NCI-H2029 treated with DMSO at 0.1 percent for 48 hours (cell line): ENCODE measurements at places on chromosomes 7 and 10.

- no peak for DNase-seq
Measured at GRCh38 chr7:1124164-1124563, 35.8 kb downstream of the ZFAND2A start.

GRCh38 chr7:30225863-30226613 is 58.4 kb upstream of the ZNRF2 start:
- peak; percentile 88 for DNase-seq

GRCh38 chr10:83073472-83073871 is 1065.8 kb upstream of the GHITM start:
- no peak for DNase-seq

- no peak for DNase-seq
Measured at GRCh38 chr10:38174336-38174735, 80.2 kb downstream of the ZNF37A start.

DNA sequence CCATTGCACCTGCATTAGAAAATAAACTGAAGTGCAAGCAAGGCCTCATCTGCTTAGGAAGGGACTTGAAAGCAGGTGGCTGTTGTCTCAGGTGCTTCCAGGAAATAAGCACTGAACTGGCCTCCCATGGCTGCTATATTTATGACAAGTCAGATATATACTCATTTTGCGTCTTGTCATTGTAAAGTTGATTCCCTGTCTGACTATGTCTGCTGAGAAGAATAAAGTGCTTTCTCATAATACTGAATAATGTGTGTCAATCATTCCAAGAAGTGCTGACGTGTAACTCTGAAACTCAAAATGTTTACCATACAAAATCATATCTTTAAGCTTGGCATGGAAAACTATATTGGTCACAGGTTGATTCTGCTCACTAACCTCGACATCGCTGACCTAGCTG is 44.9 kb upstream of the SVOPL start:
- no peak for DNase-seq

DNA sequence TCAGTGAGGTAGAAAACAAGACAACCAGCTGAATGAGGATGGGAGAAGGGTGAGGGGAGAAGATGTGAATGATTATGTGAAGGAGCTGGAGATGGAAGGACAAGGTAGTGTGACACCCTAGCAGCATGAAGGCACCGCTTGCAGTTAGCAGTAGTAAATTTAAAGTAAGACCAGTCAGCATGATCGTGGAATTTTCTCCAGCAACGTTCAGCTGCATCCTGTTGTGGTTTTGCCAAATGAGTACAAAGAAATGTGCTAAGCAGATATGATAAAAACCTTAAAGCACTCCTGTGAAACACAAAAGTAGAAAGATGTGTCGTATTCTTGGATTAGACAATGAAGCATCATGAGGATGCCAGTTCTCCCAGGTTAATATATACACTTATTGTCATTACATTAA is 34.1 kb upstream of the IFRD1 start:
- no peak for DNase-seq

GRCh38 chr7:3978839-3979238 is 677.8 kb downstream of the SDK1 start:
- DNase-seq = peak; percentile 15

- DNase-seq = no peak
Measured at GRCh38 chr7:42495256-42495655, 258.2 kb upstream of the GLI3 start.

- DNase-seq = no peak
Measured at GRCh38 chr10:23804125-23804524, 365.2 kb downstream of the OTUD1 start.

GRCh38 chr7:77308792-77309191 is 107.4 kb downstream of the GSAP start:
- DNase-seq = no peak

- no peak for DNase-seq
Measured at GRCh38 chr10:88236121-88236743, 346.9 kb downstream of the RNLS start.

- DNase-seq = no peak
Measured at GRCh38 chr10:52313933-52314821, at the start of gene DKK1. TSS of gene DKK1 (plus strand) at chr10:52314281. CDS start at chr10:52314435, 154 bp downstream.

DNA sequence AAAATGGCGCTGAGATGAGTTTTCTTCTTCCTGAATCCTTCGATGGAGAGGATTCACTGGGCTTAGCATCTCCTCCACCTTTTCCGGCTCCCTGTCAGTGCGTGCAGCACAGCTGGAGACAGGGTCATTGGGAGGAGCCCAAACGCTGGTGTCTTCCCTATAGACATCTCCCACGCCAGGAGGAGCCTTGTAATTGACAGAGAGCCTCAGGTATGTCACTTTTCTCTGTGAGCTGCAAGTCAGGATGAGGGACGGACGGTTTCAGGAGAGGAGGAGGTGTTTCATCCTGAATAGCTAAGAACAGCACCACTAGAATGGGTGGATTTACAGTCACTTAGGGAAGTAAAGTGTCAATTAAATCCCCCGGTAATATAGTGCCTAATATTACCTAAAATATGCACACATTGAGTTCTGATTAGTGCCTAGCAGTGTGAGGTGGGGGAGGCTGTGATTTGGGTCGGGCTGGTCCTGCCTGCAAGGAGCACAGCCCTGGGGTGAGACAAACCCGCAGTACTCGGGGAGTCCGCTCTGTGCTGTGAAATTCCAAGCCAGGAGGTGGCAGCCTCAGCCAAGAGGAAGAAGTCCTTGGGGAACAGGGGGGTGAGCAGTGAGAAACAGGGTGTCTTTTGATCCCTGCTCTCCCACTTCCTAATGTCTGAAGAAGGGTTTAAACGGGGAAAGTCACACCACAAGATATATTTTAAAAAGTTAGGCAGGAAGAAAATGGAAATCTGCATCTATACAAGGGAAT is 28.2 kb downstream of the IL15RA start:
- DNase-seq = no peak

DNA sequence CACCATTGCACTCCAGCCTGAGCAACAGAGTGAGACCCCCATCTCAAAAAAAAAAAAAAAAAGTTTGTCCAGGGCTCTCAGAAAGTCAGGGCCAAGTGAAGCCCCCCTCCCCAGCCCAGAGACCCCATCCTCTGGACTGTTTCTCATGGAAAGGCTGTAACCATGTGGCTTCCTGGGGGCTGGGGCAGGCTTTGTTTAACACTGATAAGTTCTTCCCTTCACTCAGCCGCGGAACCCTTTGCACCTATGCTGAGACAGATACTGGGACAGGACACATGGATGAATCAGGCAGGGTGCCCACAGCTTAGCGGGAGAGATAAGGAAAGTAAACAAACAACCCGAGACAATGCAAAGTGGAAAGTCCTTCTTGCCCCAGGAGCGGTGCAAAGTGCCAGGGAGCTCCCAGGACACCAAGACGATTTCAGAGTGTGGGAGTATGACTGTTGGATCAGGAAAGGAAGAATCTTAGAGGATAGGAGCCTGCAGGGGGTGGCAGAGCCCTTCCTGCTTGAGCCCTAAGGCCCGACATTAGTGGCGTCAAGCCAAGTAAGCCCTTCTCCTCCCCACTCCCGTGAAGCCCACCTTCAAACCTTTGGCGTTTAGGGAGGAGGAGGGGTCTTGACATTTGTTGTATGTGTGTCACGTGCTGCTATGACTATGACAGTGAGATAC is 11.6 kb downstream of the MLXIPL start:
- peak; percentile 86 for DNase-seq

GRCh38 chr7:151688236-151688780 is 168.6 kb upstream of the RHEB start:
- DNase-seq = no peak

DNA sequence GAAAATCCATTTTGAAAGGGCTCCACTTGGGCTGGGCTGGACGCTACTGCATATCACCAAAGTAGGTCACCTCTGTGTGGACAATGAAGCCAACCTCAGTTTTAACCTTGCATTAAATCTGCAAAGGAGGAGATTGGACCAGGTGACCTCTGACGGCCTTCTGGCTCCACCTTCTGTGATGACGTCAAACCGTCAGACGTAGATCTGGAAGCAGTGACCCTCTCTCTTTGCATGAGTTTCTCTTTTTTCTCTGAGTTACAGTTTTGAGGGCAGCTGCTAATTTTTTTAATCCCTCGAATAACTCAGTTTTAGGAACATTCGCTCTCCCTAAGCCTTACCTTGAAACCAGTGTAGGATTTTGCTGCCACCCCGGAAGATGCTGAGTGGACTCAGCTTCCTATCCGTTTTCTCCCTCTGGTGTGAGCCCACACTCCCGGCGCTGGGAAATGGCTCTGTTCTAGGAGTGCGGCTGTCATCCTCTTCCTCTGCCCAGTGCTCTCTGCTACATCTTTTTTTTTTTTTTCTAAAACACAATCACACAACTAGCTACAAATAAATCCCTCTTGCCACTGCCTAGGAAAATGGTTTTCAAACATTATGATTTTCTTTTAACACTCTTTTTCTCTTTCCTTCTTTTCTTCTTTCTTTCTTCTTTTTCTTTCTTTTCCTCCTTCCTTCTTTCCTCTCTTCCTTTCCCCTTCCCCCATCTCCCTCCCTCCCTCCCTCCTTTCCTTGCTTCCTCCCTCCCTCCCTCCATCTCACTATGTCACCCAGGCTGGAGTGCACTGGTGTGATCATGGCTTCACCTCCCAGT is 27.7 kb upstream of the NMT2 start:
- DNase-seq = no peak

DNA sequence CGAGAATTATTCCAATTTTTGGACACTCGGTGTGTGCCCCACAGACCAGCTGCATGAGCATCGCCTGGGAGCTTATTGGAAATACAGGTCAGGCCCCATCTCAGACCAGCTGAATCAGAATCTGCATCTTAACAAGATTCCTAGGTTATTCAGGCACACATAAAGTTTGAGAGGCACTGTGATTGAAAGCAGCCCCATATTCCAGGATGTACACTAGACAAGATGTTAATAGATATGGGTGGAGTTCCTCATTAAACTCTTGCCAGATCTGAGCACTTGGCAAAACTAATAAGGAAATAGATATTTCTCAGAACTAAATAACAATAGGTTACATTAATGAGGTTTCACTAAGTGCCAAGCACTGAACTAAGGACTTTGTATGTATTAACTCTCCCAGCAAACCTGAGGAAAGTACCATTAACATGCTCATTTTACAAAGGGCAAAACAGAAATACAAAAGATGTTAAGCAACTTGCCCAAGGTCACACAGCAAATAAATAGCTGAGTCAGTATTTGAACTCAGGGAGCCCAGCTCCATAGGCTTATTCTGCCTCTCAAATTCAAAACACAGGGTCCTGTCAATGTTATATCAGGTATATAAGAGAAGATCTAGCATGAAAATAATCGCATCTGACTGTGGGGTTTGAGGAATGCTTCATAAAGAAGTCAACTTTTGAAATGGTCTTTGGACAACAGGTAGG is 29.9 kb downstream of the PPP1R3C start:
- DNase-seq = no peak

DNA sequence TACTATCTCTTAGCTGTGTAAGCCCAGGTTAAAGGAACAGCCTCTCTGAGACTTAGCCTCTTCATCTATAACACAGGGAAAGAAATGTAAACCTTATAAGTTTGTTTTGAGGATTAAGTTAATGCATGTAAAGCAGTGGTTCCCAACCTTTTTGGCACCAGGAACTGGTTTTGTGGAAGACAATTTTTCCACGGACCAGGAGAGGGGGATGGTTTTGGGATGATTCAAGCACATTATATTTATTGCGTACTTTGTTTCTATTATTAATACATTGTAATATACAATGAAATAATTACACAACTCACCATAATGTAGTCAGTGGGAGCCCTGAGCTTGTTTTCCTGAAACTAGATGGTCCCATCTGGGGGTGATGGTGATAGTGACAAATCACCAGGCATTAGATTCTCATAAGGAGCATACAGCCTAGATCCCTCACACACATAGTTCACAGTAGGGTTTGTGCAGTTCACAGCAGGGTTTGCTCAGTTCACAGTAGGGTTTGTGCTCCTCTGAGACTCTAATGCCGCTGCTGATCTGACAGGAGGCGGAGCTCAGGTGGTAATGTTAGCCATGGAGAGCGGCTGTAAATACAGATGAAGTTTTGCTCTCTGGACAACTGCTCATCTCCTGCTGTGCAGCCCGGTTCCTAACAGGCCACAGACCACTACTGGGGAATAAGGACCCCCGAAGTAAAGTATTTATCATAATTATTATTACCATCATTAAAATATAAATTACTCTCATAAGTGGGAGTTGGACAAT is 41.3 kb upstream of the ANK3 start:
- DNase-seq = no peak

- no peak for DNase-seq
Measured at GRCh38 chr7:90879924-90880323, 283.8 kb downstream of the CDK14 start.

GRCh38 chr7:105853931-105854419 is 22.4 kb downstream of the ATXN7L1 start:
- no peak for DNase-seq

DNA sequence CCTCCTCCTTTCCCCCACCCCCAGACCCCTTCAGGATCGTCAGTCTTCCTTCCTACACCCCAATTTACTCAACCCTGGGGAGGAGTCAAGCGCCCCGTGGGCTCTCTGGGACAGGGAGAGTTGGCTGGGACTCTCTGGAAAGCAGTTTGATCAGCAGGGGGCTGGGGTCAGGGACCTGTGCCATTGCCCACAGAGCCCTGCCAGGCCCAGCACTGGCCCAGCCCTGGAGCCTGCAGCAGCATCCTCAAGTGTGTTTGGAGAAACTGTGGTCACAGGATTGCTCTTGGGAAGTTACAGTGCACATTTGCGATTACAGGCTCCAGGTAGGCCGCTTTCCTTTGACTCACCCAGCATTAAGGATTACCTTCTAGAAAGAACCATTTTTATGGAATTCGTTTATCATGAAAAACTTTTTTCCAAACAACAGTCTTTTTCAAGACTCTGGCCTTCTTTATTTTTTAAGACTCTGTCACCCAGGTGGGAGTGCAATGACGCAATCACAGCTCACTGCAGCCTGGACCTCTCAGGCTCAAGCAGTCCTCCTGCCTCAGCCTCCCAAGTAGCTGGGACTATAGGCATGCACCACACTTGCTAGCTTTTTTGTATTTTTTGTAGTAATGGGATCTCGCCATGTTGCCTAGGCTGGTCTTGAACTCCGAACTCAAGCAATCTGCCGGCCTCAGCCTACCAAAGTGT is 50.7 kb downstream of the CHST3 start:
- DNase-seq = no peak

DNA sequence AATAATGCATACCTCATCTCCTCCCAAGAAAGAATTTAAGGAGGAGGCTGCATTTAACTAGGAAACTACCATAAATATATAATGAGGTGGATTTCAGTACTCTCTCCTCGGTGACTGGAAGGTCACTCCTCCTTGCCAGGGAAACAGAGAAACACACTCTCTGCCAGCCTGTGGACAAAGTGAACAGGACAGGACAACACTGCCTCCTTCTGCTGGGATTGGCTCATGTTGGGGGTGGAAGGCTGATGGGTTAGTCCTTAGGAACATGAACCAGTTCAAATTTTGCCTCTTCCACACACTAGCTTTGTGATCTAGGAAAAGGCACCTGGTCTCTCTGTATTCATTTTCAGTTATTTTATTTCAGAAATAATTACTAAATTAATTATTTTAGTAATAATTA is 50.6 kb upstream of the STEAP4 start:
- no peak for DNase-seq

GRCh38 chr7:134814730-134815364 is 35.4 kb downstream of the CALD1 start:
- no peak for DNase-seq
